LoVo (cell line): ENCODE measurements at places on chromosomes 16 and 17.
A peak's percentile ranks its signal among the peaks of the same experiment; 100 is the strongest.

- no peak for DNase-seq
Measured at GRCh38 chr16:69494991-69495392, 70.6 kb downstream of the CYB5B start.

GRCh38 chr16:11799017-11799381 is 1.9 kb upstream of the ZC3H7A start:
- no peak for DNase-seq

GRCh38 chr17:39647256-39647655 is 10.3 kb downstream of the STARD3 start:
- DNase-seq: no peak

GRCh38 chr17:57521606-57522005 is 223.5 kb downstream of the CCDC182 start:
- no peak for DNase-seq

- peak; percentile 24 for DNase-seq
Measured at GRCh38 chr16:89922477-89922883, 662 bp upstream of the TUBB3 start.

DNA sequence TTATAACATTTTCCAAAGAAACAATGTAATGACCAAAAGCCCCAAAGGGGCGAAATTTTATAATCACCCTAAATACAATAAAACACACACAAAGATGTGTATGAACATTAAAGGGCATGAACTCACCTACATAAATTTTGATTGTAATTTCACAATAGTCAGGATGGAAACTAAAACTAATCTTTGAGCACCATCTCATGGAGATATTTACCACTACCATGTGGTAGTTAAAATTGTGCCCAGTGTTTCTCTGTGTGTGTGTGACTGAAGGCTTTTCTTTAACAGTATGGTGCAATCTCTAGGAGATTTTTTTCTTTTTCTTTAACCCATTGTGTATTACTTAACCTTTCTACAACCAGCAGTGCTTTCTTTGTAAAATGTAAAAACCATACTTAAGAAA is 19.7 kb upstream of the MEIOC start:
- peak; percentile 37 for DNase-seq

DNA sequence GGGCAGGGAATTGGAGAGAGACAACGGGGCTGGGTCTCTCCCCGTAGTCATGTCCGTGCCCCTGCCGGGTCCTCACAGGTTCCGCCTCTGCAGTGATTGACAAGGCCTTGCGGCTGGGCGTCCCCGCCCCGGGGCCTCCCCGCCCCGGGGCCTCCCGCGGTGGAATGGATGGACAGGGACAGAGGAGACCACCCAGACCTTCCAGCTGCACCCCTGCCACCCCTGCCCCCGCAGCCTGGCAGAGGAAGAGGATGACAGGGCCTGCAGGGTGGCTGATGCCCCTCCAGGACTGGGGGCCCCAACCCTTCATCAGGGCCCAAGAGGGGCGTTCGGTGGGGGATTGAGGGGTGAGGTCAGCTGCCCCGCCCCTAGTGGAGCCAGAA is 216.4 kb upstream of the CIBAR2 start:
- no peak for DNase-seq

- no peak for DNase-seq
Measured at GRCh38 chr16:27585200-27585599, 35.3 kb downstream of the KATNIP start.

- no peak for DNase-seq
Measured at GRCh38 chr17:12567077-12568053, 98.3 kb upstream of the MYOCD start.

DNA sequence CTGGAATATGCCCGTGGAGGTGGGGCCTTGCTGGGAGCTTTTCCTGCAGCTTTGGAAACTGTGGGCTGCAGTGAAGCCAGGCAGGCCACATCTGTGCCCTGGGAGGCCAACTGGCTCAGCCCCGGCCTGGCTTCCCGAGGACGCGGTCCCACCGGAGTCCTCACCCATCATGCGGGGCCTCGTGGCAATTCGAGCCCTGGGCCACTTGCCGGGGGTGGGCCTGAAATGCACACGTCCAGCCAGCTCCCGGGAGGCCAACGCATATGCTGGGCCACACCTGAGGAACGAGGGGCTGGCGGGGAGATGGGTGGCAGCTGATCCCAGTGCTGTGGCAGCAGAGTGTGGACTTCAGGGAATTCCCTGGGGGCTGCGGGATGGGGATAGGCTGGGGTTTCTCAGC is 172.4 kb upstream of the GSE1 start:
- no peak for DNase-seq

GRCh38 chr17:60321336-60322055 is 70.4 kb downstream of the USP32 start:
- peak; percentile 16 for DNase-seq

DNA sequence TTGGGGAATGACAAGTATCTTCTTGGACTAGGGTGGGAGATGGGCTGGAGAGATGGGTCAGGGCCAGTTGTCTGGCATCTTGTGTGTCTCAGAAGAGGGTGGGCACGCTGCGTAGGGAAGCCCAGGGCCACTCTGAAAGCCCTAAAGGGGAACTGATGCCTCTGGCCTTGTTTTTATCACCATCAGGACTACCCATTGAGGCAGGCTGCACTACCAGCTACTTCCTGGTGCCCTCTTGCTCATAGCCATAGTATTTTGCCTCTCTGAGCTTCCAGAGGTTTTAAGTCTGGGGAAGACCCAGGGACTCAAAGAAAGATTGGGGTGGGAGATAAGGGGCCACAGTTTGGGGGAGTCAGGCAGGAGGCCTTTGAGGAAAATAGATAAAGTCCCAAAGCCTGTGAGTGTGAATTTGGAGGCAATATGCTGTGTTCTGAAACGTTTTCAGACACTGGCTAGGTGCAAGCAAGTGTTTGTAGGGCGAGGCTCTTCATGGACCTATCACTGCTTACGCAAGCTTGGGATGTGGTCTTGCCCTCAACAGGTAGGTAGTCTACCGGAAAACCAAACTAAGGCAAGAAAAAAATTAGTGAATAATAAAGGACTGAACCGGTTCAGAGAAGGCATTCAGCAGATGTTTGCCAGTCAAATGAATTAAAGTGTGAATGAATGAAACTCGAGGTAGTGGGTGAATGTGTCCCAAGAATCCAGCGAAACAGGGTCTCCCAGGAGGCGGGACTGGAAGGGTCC is 688 bp upstream of the ITGB3 start:
- DNase-seq: no peak

DNA sequence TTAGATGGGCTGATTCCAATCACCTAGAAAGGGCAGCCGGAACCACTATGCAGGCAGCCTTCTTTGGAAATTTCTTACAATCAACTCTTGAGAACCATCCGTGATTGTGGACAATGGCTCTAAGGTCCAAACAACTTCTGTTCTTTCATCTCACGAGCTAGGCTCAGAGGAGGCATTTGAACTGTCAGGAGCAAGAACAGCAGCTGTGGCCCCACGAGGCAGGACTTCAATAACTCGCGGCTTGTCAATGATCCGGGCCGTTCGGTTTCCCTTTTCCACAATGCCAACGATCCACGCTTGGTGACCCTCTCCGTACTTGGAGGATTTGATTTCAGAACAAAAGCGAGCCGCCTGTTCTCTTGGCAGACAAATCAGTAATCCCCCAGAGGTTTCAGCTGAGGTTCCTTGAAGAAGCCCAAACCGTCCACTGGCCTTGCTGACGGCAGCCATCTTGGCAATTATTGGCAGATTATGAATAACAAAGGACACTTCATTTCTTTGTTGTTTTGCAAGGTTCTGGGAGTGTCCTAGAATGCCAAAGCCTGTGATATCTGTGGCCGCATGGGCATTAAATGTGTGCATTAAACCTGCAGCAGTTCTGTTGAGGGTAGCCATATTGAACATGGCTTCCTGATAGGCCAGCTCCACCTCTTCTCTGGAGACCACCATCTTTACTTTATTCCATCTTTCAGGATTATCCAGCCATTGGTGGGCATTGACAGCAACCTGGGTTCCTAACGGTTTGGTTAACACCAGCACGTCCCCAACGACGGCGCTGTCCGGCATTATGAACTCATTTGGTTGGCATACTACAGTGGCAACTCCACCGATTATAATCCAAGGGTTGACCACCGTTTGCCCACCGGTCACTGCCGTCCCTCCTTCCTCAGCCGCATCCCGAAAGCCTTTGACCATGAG is 1.2 kb downstream of the SEPHS2 start:
- DNase-seq: no peak

DNA sequence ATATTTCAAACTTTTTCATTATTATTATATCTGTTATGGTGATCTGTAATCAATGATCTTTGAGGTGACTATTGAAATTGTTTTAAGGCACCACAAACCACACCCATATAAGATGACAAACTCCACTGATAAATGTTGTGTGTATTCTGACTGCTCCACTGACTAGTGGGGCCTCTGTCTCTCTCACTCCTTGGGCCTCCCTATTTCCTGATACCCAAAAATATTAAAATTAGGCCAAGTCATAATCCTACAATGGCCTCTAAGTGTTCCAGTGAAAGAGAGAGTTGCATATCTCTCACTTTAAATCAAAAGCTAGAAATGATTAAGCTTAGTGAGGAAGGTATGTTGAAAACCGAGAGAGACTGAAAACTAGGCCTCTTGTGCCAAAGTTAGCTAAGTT is 23.4 kb downstream of the CYLD start:
- no peak for DNase-seq

- DNase-seq: no peak
Measured at GRCh38 chr17:81271226-81271625, 23.9 kb downstream of the SLC38A10 start.

GRCh38 chr16:81088836-81089235 is 7.4 kb downstream of the GCSH start:
- no peak for DNase-seq

DNA sequence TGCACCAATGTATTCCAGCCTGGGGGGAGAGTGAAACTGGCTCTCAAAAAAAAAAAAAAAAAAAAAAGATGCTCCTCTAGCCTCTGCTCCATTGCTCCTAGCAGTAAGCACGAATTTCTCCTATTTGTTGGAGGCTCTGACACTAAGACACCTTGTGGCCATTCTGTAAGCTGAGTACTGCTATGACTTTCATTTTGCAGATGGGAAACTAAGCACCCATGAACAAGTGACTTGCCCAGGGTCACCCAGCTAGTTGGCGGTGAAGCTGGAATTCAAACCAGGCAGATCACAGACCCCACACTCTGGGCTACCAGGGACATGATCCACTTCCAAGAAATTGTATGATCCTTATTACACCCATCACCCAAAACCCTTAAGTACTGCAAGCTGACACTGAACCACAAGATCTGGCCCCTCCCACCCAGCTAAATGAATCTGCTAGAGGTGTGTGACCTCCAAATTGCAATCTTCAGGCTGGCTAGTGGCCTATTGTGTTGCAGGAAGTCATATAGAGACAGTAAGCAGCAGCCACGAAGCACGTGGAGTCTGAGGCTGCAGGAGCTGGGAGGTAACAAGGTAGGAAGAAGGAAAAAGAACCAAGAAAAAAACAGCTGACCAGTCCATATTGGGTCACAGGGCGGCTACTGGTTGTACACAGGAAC is 209.4 kb downstream of the XYLT1 start:
- no peak for DNase-seq

DNA sequence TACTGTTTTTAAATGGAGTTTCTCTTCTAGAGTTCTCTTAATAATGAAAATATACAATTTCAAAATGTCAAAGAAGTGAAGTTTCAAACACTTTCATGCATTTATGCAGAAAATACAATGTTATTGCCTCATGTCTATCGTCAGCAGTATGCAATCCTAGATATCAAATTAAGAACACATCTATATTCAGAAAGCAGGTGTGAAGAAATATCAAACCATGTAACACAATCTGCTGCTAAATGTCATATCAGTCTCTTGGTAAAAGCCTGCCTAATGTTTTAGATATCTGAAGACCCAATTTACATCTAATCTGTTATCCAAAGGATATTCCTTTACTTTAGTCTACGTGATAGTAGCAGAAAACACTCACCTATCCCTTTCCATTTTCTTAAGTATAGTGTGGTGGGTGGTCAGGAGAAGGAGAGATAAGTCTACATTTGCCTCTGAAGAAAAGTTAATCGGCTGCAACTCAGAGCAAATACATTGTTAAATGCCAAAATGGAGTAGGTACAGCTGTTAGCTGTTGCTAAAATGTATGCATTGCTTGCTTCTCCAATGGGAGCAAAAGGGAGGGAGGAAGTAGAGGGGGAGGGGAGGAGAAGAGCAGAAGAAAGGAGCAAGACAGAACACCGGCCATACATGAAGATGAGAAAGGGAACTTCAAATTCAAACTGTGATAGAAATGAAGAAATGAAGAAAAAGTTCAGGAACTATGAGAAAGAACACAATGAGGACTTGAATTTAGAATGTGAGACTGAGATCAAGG is 64.9 kb downstream of the ITFG1 start:
- no peak for DNase-seq

DNA sequence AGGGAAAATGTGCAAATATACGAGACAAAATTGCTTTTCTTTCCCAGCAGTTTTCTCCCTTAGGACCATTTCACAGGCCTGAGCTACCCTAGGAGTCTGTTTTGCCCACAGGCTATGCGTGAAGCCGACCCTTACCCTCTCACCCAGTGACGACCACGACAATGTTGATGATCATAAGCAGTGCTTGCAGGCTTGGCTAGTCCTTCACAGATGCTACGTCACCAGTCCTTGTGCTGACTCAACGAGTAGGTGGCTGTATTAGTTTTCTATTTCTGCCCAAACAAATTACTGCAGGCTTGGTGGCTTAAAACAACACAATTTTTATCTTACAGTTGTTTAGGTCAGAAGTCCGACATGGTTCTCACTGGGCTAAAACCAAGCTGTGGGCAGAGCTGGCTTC is 574.6 kb upstream of the HSBP1 start:
- no peak for DNase-seq

- DNase-seq: no peak
Measured at GRCh38 chr16:61817583-61818278, 218.5 kb downstream of the CDH8 start.

DNA sequence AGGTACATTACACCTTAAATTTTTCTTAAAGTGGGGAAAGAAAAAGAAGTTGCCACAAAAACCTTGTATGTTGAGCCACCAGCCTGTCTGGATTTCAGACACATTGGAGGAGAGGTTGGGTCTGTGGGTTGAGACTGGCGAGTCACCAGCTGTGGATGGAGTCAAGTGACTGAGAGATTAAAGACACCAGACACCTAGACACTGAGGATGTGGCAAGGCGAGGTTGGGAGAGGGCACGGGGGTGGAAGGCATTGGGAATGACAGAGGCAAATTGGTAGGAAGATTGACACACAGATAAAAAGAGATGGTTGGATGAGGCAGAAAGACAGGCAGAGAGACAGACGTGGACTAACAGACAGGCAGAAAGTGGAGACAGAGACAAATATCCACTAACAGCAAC is 49.6 kb downstream of the KCNJ12 start:
- no peak for DNase-seq

- no peak for DNase-seq
Measured at GRCh38 chr16:15530085-15530484, 95.7 kb downstream of the BMERB1 start.

DNA sequence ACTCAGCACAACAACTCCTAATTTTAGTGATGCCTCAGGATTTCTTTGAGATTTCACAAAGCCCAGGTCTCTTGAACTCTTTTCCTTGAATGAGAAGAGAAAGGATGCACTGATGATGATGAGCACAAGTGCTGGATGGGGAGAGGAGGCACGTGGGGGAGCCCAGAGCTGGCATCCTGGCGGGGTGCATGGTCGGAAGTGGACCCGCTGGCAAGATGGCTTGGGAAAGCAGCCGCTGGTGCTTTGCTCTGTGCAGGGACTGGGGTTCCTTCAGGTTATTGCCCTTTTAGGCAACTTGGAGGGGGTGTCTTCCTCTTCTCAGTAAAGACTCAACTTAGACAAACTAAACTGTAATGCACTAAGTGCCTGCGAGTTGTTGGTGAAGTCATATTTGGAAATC is 22.3 kb downstream of the CALB2 start:
- DNase-seq: no peak

- no peak for DNase-seq
Measured at GRCh38 chr17:12790249-12791106, 1.2 kb downstream of the ARHGAP44 start.

- DNase-seq: no peak
Measured at GRCh38 chr17:10135539-10136257, 62.7 kb downstream of the GAS7 start.
